ENCODE measurements at places on chromosomes 11 and 22.

DNA sequence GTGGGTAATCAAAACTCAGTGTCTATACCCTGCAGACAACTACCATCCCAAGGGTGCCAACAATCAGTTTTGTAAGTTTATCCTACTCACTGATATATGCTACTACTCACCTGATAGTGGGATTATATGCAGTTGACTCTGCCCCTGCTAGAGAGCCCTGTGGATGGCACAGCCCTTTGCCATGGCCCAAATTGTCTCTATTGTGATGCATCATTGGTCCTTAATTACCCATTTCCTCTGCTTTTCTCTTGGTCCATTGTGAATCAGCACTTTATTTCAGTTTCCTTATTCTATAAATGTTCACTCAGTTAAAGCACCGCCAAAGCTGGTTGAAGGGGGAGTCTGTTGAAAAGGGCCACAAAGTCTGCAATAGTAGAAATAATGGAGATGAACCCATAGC, 42.3 kb downstream of the PLAAT5 start:
- DNase-seq = no peak

DNA sequence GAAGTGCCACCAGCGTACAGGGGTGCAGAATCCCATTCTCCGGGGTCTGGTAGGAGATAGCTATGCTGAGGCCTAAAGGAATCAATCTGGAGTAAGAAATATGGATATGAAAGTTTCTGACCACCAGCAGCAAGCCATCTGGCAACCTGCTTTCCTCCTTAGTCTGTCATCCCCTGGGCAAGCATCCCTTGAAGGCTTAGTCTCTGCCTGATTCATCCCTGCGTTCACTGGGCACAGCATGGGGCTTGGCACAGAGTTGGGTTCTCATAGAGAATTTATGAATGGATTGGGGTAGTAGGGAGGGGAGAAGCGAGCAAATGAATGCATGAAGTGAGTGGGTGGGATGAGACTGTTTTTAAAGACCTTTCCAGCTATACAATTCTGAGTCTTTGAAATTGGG, 85.8 kb upstream of the NARS2 start:
- DNase-seq = no peak

- no peak for DNase-seq
Observed at GRCh38 chr22:20549232-20549841, 41.9 kb downstream of the MED15 start.

DNA sequence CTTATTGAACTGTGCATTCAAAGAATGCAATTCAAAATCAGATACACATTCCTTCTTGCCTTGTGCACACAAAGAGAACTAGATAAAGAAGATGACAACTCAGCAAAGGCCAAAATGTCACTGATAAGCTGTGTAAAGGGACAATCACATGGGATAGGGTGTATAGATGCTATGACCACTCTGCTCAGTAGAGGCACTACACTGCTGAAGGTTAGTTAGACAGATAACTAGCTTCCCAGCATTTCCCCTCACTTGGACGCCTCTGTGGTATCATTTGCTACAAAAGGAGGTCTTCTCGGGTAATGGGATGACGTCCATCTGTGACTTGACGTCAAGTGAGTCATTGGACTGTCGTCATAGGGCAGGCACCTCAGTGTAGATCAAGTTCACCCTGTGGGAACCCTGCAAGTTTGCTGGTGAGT, 424.9 kb upstream of the CCDC90B start:
- DNase-seq = no peak

DNA sequence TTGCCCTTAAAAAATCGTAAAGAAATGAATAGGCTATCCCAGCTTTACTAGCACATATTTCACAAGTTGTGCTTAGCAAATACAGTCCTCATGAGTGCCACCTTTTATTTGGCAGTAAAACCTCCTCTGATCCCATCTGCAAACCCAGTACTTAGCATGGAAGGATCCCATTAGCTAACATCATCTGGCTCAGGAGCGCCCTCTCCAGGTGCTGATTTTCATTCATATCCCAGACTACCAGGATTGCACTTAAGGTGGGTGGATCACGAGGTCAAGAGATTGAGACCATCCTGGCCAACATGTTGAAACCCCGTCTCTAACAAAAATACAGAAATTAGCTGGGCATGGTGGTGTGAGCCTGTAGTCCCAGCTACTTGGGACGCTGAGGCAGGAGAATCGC, 76.1 kb upstream of the PAX6 start:
- DNase-seq = no peak
